ENCODE measurements at places on chromosomes 3 and 15.

GRCh38 chr3:172275586-172275985 lies 172.7 kb downstream of the GHSR start:
- DNase-seq, result no peak

- DNase-seq, result no peak
Measured at GRCh38 chr3:179005213-179005612, 66.4 kb downstream of the ZMAT3 start.

DNA sequence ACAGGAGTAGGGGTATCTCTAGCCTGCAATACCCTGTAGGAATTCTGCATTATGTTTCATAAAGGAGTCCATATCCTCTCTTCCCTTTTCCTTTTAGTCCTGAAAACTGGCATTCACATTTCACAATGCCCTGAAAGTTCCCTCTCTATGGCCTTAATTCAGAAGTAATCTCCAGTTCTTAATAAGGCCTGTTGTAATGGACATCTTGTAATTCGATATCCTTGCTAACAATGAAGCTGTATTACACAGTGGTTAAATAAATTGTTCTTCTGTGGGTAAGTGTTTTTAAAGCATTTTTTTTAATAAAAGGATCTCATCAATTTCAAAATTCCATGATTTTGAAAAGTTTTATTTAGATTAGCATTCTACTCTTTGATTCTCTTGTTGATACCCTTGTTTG lies 34.3 kb upstream of the NEO1 start:
- no peak for DNase-seq

GRCh38 chr15:77527164-77527778 lies 105.4 kb downstream of the LINGO1 start:
- DNase-seq, result no peak

DNA sequence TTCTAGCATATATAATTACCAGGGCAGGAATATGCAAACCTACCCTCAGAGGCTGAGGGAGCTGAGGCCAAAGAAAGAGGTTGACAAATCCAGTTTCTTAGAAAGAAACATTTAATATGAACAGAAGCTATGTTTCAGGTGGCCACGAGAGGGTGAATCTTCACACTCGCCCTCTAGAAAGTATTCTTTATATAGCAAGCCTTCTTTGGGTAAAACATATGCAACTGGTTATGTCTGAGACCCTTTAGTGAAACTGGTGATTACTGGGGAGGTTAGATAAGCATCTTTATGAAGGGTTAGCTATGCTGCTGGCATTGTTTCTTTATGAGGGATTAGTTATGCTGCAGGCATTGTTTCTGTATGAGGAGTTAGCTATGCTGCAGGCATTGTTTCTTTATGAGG lies 50.7 kb upstream of the GOLGA6L2 start:
- peak; percentile 54 for DNase-seq

DNA sequence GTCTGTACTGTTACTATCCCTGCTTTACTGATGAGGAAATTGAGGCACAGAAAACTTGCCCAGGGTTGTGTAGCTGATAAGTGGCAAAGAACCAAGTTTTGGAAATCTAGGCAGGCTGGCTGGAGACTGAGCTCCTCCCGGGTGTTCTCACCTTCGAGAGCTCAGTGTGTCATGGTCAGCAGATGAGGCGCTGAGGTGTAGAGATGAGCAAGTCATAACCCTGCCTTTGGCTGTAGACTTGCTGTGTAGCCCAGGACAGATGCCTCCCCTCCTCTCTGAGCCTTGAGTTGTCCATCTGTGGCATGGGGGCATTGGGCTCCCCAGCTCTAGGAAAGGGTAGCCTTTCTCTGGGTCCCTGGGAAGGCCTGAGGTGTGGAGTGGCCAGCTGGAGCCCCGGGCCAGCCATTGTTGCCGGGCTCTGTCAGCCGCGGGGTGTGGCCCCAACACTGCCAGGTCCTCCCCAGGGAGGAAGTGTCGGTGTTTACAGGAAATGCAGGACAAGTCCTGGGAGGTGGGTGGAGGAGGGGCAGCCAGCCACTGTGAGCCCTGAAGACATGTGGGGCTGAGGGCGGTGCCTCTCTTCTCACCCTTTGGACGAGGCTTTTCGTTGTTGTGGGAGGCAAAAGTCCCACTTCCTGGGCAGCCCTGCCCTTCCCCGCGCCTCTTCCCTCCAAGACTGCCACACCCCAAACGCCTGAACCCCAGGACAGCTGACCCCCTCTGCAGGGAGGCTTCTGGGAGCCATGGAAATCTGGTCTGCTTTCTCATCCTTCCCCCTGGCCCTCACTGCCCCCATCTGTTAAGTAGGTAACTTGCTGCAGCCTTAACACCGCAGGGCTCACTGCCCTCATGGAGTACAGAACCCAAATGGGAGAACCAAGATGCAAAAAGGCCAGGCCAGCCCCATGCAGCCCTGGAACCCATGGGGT lies 29.1 kb downstream of the FGD5 start:
- peak; percentile 13 for DNase-seq

- peak; percentile 52 for DNase-seq
Measured at GRCh38 chr15:29656636-29657475, 165.4 kb downstream of the TJP1 start.

DNA sequence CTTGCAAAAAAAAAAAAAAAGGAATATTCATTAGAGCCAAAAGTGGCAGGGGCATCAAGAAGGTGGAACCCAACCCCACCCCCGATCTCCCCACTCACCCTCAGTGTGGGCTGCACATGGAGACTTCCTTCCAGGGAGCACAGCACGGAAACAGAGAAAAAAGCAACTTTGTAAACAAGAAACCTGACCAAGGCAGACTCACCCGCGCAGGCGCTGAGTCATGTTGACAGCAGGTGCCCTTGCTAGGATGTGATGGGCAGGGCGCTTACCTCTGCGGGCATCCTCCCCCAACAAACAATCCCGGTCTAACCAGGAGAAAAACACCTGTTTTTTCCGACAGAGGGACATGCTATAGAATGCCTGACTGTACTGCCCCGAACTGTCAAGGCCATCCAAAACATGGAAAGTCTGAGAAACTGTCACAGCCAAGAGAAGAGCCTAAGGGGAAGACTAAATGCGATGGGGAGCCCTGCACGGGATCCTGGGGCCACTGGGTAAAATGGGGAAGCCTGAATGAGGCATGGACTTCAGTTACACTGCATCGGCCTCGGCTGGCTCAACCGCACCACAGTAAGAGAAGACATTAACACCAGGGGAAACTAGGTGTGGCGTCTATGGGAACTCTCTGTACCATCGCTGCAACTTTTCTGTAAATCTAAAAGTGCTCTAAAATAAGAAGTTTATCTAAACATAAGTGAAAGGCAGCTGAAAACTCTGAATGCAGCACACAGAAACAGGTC lies 66.7 kb upstream of the GATA2 start:
- no peak for DNase-seq

DNA sequence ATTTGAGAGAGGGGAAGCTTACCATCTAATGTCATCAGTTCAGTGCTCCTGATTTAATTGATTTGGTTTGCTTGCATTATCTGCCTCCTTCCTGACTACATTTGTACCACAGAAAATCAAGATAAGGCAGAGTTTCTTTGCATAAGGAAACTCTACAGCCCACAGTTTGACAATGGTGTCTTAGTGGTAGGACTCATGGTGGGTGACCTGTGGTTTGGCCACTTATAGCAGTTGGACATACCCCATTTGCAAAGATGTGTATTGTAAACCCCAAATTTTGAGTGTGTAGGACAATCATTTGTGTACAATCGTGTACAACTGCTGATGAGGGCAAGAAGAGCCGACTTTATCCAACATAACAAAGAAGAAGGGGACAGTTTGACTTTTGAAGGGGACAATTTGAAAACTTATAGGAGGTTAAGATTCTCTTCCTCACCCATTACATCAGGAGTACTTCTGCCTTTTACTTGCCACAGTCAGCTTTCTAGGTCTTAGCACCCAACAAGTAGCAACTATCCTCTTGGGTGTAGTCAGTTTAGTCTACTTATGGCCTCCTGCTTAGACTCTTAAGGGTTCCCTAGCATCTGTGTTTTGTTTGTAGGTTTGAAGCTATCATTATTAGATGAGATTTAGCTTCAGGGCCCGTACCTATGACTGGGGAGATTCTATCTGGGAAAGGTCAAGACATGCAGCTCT lies 6.2 kb downstream of the TGFBR2 start:
- no peak for DNase-seq
